Smooth muscle cell of the pulmonary artery (primary cell): ENCODE measurements at places on chromosomes 13 and 19. TPM values are rescaled to one million over a fixed set of nuclear protein-coding genes. Genes with fewer than 3 reads are reported as not detected.

Gene TBCB
- 172 and 201 TPM in 2 replicates for total RNA-seq

Gene KIR3DL1
- total RNA-seq: not detected in 2 replicates

Gene SPACA6
- total RNA-seq: 4.2 and 5.8 TPM in 2 replicates

Gene ARHGAP33
- 3.1 and 5.5 TPM in 2 replicates for total RNA-seq

Gene WBP4
- total RNA-seq: 5.8 and 6.7 TPM in 2 replicates

Gene NLRP5
- not detected in 2 replicates for total RNA-seq

Gene FAM124A
- 1.4 and 2.2 TPM in 2 replicates for total RNA-seq

Gene IGFL3
- not detected in 2 replicates for total RNA-seq

Gene MAB21L1
- 3.3 and 3.6 TPM in 2 replicates for total RNA-seq
